ENCODE measurements at places on chromosomes 1 and 21.

DNA sequence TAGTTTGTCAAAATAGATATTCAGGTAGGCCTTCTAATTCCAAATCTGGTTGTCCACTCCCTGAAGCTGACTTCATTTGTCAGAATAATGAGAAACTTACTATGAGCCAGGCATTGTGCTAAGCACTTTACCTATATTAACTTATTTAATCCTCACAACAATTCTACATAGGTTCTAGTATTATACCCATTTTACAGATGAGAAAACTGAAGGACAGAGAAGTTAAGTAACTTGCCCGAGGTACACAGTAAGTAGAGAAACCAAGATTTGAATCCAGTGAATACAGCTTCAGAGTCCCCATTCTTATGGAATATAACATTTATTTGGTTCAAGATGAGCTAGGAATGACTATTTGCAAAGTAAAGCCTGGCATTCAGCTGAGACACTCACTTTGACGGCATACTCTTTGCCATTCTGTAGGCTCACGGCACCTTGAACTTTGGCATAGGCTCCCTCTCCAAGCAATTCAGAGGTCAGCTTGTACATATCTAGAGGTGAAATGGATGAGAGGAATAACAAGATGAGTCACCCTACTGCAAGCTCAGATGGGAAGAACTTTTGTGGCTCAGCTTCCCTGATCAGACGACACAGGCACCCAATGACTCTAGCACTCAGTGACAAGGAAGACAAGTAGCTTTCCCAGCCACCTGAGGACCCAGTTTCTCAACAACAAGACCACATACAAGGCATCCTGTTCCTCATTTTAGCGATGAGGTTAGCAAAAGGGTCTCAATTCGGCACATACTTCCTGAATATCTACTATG, 23.7 kb downstream of the MKNK1 start:
- no peak for DNase-seq

GRCh38 chr1:31409946-31410858, 2.8 kb upstream of the SERINC2 start:
- DNase-seq, result no peak

DNA sequence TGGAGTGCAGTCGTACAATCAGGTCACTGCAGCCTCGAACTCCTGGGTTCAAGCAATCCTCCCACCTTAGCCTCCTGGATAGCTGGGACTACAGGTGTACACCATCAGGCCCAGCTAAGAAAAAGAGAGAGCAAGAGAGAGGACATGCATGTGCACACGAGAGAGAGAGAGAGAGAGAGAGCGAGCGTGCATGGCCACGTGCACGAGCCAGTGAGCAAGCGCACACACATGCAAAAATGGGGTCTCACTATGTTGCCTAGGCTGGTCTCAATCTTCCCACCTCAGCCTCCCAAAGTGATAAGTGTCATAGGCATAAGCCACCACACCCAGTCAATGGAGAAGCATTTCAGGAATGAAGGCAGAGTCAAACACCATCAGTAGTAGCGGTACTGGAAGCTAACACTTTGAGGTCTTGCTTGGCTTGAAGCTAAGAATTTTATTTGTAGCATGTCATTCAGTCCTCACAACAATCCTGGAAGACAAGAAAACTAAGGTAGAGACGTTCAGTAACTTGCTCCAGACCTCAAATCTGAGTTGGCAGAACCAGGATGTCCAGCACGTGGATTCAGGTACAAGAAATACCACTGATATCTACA, 14.5 kb downstream of the GNB1 start:
- DNase-seq, result no peak

- DNase-seq, result no peak
These were observed 42.5 kb upstream of the POFUT2 start for GRCh38 chr21:45330075-45330781.

DNA sequence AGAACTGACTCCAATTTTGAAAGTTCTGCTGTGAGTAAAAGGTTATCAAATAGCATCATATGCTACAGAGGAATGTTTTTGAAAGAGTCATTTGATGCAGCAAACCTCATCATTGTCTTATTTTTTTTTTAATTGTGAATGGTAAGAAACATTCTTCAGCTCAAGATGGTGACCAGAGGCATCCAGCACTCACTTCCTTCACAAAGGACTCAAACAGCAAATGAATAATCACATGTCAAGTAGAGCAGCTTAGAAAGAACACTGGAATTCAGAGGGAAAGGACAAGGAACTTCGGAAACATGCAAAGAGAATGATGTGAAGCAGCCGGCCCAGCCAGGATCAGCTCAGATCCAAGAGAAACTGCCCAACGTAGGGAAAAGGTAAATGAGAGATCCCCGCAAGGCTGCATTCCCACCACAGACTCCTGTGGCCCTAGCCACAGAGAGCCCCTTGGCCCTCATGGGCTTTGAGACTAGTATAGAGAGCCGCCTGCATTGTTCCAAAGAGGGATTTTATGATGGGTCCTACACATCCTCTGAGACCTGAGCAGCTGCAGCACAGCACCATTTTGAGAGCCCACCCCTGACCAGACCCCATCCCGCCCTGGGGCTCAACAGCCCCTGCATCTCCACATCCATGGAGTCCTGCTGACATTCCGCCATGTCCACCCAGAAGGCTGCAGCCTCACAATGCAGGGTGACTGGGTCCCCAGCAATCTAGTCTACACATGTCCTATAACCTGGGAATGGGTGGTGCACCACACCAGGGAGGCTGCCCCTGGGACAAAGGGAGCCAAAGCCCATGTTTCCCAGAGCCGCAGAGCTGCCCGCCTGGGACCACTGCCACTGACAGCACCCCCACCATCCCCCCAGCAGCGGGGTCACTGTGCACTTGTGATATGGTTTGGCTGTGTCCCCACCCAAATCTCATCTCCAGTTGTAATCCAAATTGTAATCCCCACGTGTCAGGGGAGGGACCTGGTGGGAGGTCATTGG, 21.2 kb upstream of the UTS2 start:
- DNase-seq, result no peak

DNA sequence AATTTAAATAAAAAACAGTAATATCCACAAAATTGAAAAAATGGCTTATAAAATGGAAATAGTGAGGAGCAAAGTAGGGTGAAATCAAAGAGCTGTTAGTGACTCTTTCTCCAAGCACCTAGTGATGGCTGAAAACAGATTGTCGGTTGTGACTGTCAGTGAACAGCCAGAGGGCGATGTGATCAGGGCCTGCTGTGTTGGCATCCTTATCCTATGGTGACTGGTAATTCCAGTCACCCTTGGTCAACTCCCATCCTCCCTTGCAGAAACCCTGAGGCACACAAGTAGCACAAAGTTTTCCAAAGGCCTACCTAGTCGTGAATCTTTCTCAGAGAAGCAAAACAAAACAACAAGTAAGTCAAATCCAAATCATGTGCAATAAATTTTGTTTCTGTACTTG, 599.8 kb upstream of the CXADR start:
- DNase-seq, result no peak

GRCh38 chr1:97820470-97821188, 100.2 kb downstream of the DPYD start:
- no peak for DNase-seq

DNA sequence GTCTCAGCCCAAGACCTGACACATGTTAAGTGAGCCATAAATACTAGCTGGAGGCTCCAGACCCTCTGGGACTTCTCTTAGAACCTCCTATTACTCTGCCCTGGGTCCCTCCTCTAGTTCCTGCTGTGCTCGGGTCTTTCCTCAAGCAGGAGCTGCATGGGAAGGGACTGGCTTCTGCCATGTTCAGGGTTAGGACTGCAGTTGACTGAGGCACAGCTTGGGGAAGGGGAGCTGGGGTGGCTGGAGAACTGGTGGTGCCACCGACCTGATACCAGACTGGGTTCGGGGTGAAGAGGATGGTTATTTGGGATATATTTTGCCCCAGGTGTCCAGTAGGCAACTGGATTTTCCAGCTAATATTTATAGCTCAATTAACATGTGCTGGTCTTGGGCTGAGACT, 15.7 kb downstream of the HYI start:
- no peak for DNase-seq
